ENCODE measurements at places on chromosomes 7 and 10.
A peak's percentile ranks its signal among the peaks of the same experiment; 100 is the strongest.

- DNase-seq = peak; percentile 77
Measured at GRCh38 chr10:30751678-30752331, 122.3 kb upstream of the LYZL2 start.

DNA sequence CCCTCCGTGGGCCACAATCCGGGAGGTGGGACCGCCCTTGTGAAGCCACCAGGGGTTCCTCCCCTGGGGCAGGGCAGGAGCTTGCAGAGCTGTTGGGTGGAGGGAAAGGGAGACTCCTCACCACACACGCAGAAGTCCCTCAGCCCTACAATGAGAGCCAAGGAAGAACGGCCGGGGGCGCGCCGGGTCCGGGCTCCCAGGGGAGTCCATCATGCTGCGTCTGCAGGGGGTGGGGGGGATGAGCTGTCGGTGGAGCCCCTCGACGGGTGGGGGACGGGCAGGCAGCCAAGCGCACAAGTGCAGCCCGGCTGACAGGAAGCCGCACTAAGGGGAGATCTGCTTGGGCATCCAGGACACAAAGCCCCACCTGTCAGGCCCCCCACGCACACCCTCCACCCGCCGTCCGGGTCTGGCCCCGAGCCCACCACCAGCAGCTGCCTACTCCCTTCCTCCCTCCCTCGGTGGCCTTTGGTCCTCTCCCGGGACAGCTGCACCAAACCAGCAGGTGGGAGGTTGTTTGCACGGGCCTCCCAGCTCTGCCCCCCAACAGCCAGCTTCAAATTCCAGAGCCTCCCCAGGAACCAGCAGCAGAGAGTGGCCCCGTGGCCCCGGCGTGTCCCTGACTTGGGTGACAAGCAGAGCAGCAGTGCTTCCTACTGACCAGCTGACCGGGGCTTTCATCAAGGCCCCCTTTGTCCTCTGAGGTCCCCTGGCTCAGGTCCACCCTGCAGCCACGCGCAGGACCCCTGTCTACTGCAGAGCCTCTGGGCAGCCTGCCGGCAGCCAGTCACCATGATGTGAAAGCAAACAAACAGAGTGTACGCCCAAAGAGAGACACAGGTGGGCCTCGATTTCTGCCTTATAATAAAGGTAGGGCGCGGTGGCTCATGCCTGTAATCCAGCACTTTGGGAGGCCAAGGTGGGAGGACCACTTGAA lies 50.3 kb downstream of the HIP1 start:
- no peak for DNase-seq

- peak; percentile 53 for DNase-seq
Measured at GRCh38 chr10:93115661-93116383, 42.1 kb downstream of the CYP26A1 start.

GRCh38 chr10:78933828-78934531 lies 134.8 kb upstream of the ZMIZ1 start:
- no peak for DNase-seq

DNA sequence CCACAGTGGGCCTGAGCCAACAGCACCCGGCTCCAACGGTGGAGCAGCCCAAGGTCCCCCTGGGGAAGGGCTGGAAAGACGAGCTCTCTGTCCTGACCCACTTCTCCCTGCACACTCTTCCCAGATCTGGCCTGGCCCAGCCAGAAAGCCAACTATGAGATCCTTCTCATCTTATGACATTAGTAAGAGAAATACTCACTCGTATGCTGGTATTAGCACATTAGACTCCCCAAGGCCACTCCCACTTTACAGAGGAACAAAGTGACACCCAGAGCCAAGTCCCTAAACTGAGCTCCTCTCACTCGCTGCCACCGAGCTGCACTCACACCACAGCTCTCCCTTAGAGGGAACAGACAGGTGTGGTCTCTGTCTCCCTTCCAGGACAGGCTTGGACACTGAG lies 24.8 kb downstream of the DLG5 start:
- no peak for DNase-seq

DNA sequence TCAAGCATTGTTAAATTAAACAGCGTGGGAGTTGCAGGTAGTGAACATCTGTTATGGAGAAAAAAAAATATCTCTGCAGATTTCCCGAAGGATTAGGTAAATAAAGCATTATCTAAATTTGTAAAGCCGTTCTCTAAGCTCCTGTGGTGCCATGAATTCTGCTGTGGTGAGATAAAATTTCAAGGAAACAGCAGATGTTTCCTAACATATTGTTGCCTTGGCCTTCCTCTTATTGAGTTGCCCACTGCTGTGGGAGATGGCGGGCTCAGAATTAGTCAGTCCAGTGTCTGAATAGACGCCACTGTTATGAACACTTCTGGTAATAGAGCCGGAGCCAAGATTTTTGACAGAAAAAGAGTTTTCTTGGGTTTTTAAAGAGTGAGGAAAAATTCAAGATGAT lies 82.6 kb upstream of the ELMO1 start:
- DNase-seq = no peak

- peak; percentile 58 for DNase-seq
Measured at GRCh38 chr7:5557920-5558401, 134.3 kb upstream of the TNRC18 start.

DNA sequence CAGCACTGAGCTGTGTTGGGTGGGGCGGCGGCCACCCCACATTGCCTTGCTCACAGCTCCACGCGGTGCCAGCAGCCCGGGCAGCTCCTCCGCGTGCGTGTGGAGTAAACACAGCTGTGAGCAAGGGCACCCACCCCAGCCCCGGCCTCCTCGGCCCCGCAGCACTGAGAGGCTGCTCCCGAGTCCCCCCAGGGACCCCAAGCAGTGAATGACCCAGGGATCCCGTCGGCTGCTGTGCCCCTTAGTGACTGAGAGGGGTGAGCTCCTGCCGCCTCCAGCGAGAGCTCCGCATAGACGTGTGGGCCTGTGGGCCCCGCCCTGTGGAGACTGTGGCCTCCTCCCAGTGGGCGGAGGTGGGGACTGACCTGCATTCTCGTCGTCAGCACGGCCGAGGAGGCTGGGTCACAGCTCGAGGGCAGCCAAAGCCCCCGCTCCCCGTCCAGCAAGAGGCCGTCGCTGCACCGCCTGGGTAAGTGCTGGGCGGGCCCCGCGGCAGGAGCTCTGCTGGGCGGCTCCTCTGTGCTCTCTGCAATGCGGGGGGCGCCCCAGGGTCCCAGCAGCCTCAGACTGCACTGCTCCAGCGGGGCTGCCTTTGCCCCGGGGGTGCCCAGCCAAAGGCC lies 29.9 kb upstream of the UTF1 start:
- DNase-seq = no peak

DNA sequence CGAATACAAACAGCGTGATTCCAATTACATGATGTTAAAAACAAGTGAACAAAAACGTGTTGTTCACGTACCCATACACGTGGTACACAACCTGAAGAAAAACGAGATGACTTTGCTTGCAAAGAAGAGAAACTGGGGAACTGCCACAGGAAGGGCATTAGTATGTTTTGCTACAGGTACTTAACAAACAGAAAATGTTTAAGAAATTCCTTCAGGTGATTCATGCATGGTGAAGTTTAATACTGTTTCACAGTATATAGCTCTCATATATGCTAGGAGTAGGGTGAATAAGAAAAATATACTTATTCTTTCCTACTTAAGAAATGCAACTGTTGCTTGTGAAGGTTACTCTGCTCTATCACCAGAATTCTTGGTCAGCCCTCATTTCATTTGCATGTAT lies 9.8 kb downstream of the SEC61G start:
- DNase-seq = no peak

- peak; percentile 10 for DNase-seq
Measured at GRCh38 chr7:7639421-7639820, 1.1 kb upstream of the UMAD1 start.

GRCh38 chr7:107938456-107939250 lies 47.7 kb downstream of the DLD start:
- DNase-seq = peak; percentile 59

- DNase-seq = peak; percentile 54
Measured at GRCh38 chr10:17527514-17528146, 73.2 kb upstream of the ST8SIA6 start.

DNA sequence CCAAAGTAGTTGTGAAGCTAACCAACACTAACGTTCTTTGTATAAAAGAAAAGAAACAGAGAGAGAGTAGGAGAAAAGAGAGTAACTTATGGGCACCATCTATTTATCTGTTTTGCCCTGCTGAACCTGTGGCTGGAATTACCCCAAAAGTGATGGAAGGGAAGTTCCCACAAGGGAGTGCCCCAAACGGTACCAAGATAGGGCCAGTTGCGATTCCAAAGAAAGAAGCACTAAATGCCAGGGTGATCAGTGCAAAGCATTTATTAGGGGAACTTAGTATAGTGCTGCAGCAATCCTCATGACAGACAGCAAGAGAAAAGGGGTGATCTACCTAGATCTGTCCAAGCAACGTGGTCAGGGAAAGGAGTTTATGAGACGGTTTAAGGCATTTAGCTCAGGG lies 190.2 kb downstream of the SORCS3 start:
- no peak for DNase-seq

DNA sequence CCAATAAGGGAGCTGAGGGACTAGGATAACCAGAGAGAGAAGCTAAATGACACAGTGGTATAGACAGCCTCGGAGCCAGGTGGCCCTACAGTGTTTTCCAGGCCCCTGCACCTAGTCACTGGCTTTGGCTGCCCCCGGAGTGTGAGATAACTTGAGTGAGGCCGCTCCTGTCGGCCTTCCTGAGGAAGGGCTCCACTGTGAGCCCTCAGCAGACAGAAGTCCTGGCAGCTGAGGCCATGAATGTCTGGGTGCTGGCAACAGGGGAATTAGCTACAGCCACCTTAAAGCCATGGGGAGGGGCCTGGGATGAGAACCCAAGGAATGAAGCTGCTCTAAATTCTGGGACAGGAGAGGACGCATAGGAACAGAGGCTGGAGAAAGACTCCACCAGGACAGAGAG lies 4.6 kb upstream of the GDF10 start:
- DNase-seq = no peak

- no peak for DNase-seq
Measured at GRCh38 chr7:27243340-27244163, 950 bp downstream of the EVX1 start.

DNA sequence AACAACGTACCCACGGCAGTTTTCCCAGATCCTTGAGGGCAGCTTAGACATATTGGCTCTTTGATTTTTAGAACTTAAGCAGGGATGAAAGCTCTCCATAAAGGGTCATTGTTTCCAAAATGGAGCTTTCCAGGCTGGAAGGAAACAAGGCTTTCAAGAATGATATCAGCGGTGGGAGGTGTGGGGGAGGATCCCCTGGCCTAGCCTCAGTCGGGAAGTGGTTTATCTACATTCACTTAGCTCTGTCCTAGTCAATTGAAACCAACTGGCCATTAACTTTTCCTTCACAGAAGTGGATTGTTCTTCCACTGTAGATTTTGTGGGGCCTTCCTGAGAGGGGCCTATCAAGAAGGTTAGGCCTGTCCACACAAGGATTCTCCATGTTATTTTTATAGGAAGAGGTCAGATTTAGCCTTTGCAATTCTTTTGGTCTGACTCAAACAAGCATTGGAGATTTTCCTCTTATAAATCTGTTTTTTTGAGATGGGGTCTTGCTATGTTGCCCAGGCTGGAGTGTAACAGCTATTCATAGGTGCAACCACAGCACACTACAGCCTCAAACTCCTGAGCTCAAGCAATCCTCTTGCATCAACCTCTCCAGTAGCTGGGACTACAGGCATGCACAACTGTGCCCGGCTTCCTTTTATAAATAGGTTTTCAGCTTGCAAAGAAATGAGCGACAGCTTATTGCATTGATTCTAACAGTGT lies 343.5 kb downstream of the LRMDA start:
- peak; percentile 73 for DNase-seq

DNA sequence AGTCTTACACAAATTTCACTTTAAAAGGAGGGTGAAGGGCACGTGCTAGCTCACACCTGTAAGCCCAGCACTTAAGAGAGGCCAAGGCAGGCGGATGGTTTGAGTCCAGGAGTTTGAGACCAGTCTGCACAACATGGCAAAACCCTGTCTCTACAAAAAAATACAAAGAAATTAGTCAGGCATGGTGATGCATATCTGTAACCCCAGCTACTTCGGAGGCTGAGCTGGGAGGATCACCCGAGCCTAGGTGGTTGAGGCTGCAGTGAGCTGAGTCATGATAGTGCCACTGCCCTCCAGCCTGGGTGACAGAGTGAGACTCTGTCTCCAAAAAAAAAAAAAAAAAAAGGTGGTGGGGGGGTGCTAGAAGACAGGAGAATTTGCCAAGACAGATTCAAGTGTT lies 237.3 kb upstream of the KLF14 start:
- DNase-seq = peak; percentile 28

DNA sequence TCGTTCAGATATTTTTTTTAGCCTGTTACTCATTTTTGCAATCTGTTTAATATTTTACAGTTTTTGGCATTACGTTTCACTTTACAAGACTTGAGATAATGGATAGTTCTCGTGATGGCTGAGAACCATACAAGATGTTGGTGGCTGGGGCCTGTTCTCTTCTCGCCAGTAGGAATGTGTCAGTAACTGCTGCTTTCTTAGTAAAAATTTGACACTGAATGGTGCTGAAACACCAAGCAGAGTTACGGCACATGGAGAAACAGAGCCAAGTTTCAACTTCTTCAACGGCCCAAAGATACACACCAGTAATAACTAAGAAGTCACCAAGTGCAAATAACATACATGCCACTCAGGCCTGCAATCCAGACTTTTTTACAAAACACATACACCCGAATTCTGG lies 130.4 kb downstream of the NRP1 start:
- no peak for DNase-seq

- no peak for DNase-seq
Measured at GRCh38 chr7:2360796-2361195, 6.2 kb downstream of the EIF3B start.

DNA sequence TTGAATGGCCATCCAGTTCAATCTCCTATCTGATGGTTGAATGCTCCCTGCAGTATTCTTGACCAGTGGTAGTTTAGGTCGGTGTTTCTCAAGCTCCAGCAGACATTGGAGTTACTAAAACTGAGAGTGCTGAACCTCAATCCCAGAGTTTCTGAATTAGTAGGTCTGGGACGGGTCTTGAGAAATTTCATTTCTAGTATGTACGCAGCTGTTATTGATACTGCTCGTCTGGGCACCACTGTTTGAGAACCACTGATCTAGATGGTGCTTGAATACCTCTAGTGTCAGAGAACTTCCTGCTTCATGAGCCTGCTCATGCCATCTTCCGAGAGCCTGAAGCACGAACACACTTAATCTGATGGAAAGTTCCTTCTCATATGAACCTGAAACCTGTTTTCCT lies 99.4 kb upstream of the CREB5 start:
- no peak for DNase-seq

GRCh38 chr7:158463317-158463716 lies 124.3 kb downstream of the PTPRN2 start:
- no peak for DNase-seq

GRCh38 chr7:3282457-3282856 lies 18.6 kb upstream of the SDK1 start:
- DNase-seq = peak; percentile 33

- DNase-seq = no peak
Measured at GRCh38 chr7:2947058-2947780, 96.4 kb downstream of the CARD11 start.

- no peak for DNase-seq
Measured at GRCh38 chr10:61215246-61215645, 237.9 kb downstream of the TMEM26 start.

Data from RPMI7951 (cell line).